Mesenchymal stem cell (in vitro differentiated cells and primary cell): ENCODE measurements at places on chromosomes 3 and 15.

DNA sequence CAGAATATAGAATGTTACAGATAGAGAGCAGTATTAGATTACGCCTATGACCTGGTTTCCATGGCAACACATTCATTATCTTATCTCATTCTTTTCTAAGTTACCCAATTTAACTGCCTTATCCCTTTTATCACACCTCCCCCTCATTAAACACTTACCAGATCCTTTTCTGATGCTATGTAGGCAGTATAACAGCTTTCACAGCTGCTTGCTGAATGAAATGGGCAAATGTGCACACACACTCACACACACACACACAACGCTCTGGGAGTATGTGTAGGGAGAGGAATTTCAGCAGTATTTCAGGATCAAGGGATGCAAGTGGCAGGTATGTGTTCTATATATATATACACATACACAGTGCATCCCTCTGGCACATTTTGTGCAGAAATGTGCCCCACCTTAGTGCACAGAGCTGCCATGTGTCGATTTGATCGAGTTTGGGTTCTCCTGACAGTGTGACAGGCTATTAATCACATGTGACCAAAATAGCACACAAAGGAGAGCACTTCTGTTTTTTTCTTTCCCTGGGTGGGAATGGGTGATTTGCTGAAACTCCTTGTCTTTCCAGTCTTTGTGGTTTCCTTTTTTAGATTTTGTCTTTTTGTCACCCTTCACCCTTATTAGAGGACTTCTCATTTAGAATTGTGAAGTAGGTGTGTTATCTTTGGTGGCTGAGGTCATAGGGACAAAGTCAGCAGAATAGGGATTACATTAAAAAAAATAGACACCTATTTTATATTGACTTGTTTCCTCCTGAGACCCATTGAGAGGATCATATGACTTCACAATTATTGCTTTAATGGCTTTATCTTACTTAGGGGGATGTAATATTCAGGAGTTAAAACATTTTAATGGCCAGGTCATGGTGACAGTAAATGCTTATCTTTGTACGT is 553.7 kb downstream of the PDCD6IP start:
- no peak for DNase-seq

DNA sequence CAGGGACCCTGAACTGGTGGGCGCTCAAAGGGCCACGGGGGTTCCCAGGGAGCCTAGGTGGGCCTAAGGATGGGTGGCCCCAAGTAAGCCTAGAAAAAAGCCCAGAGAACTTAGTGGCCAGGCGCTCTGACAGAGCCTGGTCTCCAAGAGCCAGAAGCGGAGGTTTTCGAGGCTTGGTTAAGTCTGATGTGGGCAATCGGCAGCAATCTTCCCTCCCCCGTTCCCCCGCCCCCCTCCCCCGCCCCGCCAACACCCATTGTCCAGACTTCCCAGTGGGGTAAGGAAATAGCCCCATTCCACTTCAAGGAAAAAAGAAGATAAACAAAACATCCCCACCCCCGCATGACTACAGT is 6.7 kb downstream of the EOMES start:
- DNase-seq: no peak

GRCh38 chr3:186849374-186849975 is 7.0 kb downstream of the ADIPOQ start:
- DNase-seq: peak; percentile 40

DNA sequence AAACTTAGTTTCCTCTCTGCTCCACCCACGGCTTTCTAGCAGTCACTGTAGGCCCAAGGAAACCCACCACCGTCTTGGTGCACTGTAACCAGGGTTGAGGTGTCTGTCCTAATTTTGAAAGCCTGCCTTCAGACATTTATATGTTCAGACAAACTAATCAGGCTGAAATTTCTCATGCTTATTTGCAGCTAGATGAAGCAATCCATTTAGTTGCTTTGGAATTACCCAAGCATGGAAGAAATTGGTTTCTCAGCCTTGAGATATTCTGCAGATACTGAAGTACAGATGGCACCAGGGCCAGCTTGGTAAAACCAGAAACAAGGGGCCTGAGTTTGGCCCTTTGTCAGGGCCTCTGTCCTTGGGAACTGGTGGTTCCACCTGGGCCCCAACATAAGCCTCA is 105.4 kb downstream of the CACNA1D start:
- no peak for DNase-seq

- DNase-seq: peak; percentile 93
These were observed 42.1 kb downstream of the GOLGA6A start for GRCh38 chr15:74040109-74040850.

GRCh38 chr15:32838820-32839219 is 121.0 kb downstream of the GREM1 start:
- DNase-seq: peak; percentile 94

- DNase-seq: no peak
These were observed 5.2 kb downstream of the GOLGA8B start for GRCh38 chr15:34578283-34578674.

DNA sequence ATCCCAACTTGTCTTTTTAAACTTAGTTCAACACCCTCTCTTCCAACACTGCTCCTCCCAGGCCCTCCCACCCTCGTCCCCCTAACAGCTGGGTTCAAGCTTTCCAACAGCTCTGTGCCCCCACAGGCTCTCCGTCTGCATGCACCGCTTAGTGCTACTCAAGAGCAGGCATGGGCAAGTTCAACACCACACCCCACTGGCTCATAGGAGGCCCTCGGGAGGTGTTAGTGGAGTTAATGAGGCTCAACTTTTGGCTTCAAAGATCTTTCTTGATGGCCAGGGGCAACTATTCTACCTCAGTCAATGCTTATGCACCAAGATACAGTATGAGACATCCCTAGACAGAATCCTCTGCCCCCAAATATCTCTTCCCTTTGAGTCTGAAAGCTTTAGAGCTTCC is 114.4 kb downstream of the ANP32A start:
- DNase-seq: no peak

GRCh38 chr3:52330194-52330805 is 14.2 kb downstream of the DNAH1 start:
- DNase-seq: no peak

DNA sequence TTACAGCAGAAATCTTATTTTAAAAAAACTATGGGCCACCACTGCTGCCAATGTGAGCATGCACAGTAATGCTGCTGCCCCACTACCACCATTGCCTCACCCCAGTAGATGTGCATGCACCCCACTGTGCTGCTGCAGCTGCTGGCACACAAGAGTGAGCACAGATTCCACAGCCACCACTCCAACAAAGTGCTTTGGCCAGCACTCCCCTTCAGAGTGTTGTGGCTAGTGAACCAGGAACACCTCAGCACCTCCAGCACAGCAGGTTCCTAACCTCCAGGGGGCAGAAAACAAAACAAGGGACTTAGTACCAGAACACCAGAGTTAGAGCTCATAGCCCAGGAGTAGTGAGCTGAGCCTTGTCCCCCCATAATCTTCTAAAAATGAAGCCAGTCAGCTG is 629.6 kb downstream of the PYDC2 start:
- no peak for DNase-seq

DNA sequence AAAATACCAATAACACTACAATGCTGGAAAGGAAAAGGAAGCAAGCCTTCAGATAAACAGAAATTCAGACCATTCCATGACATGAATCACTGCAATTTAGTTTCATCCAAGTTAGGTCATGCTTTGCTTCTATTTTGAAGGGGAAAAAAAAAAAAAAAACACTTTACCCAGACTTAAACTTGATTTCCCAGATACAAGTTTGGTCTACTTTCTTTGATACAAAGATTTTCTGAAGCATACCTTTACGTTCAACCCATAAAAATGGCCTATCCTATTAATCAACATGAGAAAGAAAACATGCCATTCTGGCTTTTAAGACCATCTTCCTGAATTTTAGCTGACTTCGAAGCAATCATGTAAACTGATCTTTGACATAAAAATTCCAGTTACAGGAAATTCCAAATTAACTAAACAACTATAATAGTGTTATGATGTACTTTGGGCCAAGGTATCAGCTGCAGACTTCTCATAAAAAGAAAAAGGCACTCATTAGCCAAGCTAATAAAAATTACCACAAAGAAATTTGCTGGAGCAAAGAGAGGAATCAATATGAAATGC is 12.6 kb downstream of the OSBPL10 start:
- DNase-seq: peak; percentile 69

GRCh38 chr15:48563934-48564333 is 81.6 kb downstream of the FBN1 start:
- DNase-seq: no peak

GRCh38 chr3:69288161-69288895 is 97.6 kb downstream of the FRMD4B start:
- DNase-seq: no peak

- no peak for DNase-seq
These were observed 79.3 kb upstream of the GMNC start for GRCh38 chr3:190941694-190942260.

GRCh38 chr15:77030048-77030927 is 35.4 kb downstream of the PSTPIP1 start:
- DNase-seq: no peak

DNA sequence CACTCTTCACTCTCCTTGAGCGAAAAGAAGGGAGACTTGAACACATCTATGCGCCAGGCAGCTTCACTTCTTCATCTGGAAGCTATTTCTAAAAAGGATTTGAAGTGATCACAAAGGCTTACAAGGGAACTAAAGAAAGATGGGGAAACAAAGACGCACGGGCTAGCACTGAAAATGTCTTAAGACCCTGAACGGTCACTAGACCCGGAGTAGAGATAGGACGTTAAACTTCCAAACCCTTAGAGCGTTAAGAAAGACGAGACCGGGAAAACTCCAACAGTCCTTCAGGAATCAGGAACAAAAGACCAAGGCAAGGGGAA is 47.5 kb upstream of the EPHB3 start:
- no peak for DNase-seq

- DNase-seq: no peak
These were observed 11.2 kb upstream of the TXNRD3 start for GRCh38 chr3:126665959-126666657.

- no peak for DNase-seq
These were observed 5.0 kb downstream of the JMJD7 start for GRCh38 chr15:41832875-41833274.

DNA sequence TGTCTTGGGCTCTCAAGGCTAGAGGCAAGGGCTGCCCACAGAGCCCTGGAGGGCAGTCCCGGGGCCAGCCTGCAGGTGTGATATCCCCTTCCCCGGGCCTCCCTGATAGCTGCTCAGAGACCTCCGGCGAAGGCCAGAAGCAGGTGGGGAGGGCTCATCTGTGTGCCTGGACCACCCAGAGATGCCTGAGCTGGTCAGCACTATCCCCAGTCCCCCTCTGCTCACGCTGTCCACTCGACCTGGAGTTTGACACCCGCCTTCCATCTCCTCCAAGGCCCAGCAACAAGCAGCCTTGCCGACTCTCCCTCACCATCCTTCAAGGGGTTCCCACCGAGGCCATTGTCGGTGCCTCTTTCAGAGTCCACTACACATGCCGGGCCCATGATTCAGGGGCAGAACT is 39.4 kb downstream of the DNAH1 start:
- no peak for DNase-seq

- DNase-seq: peak; percentile 57
These were observed 78.1 kb downstream of the STT3B start for GRCh38 chr3:31610700-31611275.

- DNase-seq: no peak
These were observed 168.8 kb upstream of the NDN start for GRCh38 chr15:23855947-23856346.

GRCh38 chr15:71735385-71735757 is 75.0 kb upstream of the NR2E3 start:
- no peak for DNase-seq
